ENCODE measurements at places on chromosomes 11 and 22. TPM values are rescaled to one million over a fixed set of nuclear protein-coding genes. Genes with fewer than 3 reads are reported as not detected.

- H3K36me3 ChIP-seq: no peaks in the 10 kb centered on the region
- H3K4me1 ChIP-seq: no peaks in the 10 kb centered on the region
- H3K4me3 ChIP-seq: no peak overlapping the region
- H3K27ac ChIP-seq: no peak overlapping the region
Observed at GRCh38 chr11:32297611-32298011, 137.7 kb downstream of the WT1 start.

- H3K4me1 ChIP-seq: no peaks in the 10 kb centered on the region
- no peak overlapping the region for H3K4me3 ChIP-seq
- no peak for DNase-seq
- H3K27ac ChIP-seq: no peak overlapping the region
- no peaks in the 10 kb centered on the region for H3K27me3 ChIP-seq
- H3K36me3 ChIP-seq: no peaks in the 10 kb centered on the region
Observed at GRCh38 chr11:79017811-79018210, 423.0 kb downstream of the TENM4 start.

- peaks cover 27% of the 10 kb centered on the region for H3K4me1 ChIP-seq
- H3K27ac ChIP-seq: peak overlapping the region; percentile 93
- peak overlapping the region; percentile 69 for H3K4me3 ChIP-seq
- H3K36me3 ChIP-seq: no peaks in the 10 kb centered on the region
- H3K27me3 ChIP-seq: no peaks in the 10 kb centered on the region
- no peak for DNase-seq
Observed at GRCh38 chr22:29388759-29389090, 355 bp upstream of the AP1B1 start.

DNA sequence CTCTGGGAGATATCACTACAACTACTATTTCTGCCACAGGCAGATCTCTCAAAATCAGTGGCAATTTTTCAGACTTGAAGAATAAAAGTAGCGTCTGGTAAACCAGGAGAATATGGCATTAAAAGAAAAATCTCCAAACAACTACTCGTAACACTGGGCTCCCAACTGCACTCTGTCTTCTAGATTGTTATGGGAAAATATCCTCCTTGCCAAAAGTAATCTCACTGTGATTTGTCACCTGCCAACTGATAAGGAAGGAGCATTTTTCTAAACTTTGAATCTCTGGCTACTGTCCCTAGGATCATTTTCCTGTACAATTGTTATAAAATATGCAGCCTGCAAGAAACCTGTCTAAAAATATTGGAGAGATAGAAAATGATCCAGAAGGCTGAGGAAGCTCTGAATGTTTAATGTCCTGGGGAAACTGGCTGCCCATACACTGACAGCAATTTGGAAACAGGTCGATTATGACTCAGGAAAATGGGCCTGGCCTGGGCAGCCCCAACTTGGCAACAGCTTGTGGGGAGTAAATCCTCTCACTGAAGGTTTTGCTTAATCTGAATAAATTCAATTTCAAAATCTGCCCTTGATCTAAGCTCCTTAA, 90.5 kb upstream of the DBX1 start:
- no peak overlapping the region for H3K4me3 ChIP-seq
- H3K36me3 ChIP-seq: no peaks in the 10 kb centered on the region
- no peak overlapping the region for H3K27ac ChIP-seq
- no peak for DNase-seq
- H3K4me1 ChIP-seq: peaks cover 5% of the 10 kb centered on the region

- H3K36me3 ChIP-seq: peaks cover 2% of the 10 kb centered on the region
- DNase-seq: no peak
- no peaks in the 10 kb centered on the region for H3K4me1 ChIP-seq
- no peak overlapping the region for H3K4me3 ChIP-seq
- no peak overlapping the region for H3K27ac ChIP-seq
Observed at GRCh38 chr11:18304745-18305144, 17.2 kb downstream of the HPS5 start.

- H3K36me3 ChIP-seq: no peaks in the 10 kb centered on the region
- no peak overlapping the region for H3K27ac ChIP-seq
- no peaks in the 10 kb centered on the region for H3K4me1 ChIP-seq
- H3K27me3 ChIP-seq: no peaks in the 10 kb centered on the region
- H3K4me3 ChIP-seq: no peak overlapping the region
Observed at GRCh38 chr22:25930788-25931310, 188.9 kb downstream of the MYO18B start.

GRCh38 chr22:17281026-17281425, 61.8 kb upstream of the ADA2 start:
- no peak overlapping the region for H3K4me3 ChIP-seq
- no peaks in the 10 kb centered on the region for H3K27me3 ChIP-seq
- no peak for DNase-seq
- no peak overlapping the region for H3K27ac ChIP-seq

DNA sequence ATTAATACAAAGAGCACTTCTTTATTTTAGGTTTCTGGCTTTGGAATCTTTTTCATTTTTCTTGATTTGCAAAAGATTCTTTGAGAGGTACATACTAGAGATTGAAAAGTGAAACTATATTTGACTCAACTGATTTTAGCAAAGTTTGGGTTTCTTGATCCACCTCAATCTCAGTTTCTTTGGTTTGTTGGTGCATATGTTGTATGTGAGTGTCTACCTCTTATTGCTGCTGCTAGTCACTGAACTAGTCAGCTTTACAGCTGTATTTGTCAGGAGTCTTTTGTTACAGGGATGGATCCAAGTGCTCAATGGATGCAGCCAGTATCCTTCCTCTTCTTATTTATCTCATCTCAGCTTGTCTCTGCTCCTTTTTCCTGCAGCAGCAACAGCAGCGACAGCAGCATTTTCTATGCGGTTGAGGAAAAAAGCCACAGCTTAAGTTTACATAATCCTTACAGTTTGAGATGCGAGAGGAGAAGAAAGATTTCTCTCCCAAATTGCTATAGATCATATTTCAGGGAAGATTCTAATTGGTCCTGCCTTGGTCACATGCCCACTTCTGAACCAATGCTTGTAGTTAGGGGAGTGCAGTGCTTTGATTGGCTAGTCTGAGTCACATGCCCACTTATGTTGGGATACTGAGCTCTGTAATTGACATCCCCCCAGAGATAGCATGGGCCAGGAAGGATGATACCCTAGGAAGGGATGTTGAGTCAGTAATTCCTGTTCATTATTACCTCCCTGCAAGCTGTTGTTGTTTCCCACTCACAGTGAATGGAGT, 10.0 kb upstream of the ZNRF3 start:
- H3K27ac ChIP-seq: no peak overlapping the region
- no peaks in the 10 kb centered on the region for H3K4me1 ChIP-seq
- H3K36me3 ChIP-seq: no peaks in the 10 kb centered on the region
- no peak overlapping the region for H3K4me3 ChIP-seq
- H3K27me3 ChIP-seq: no peaks in the 10 kb centered on the region
- no peak for DNase-seq

GRCh38 chr11:19987331-19987801, 172.9 kb downstream of the DBX1 start:
- H3K27me3 ChIP-seq: no peaks in the 10 kb centered on the region
- H3K27ac ChIP-seq: no peak overlapping the region
- no peak overlapping the region for H3K4me3 ChIP-seq
- peaks cover 6% of the 10 kb centered on the region for H3K4me1 ChIP-seq

- H3K4me3 ChIP-seq: no peak overlapping the region
- H3K27me3 ChIP-seq: peaks cover 2% of the 10 kb centered on the region
- H3K4me1 ChIP-seq: peaks cover 22% of the 10 kb centered on the region
- no peak overlapping the region for H3K27ac ChIP-seq
Observed at GRCh38 chr11:35622070-35622469, 3.8 kb downstream of the FJX1 start.

DNA sequence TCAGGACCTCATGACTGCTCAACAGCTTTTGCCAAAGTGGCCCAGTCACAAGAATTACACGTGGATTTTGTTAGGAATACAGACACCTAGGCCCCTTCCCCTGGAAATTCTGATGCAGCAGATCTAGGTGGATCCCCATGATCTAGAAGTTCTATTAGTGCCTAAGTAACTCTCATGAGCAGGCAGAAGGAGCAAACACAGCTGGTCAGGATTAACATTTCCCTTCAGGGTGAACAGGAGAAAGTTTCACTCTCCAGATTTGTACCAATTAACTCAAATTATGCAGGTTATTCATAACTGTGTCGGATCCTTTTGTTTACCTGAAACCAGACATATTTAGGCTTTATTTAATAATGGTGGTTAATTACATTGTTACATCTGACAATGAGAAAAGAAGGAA, 593.4 kb upstream of the ARHGAP42 start:
- H3K36me3 ChIP-seq: no peaks in the 10 kb centered on the region
- no peak for DNase-seq
- no peak overlapping the region for H3K27ac ChIP-seq
- no peaks in the 10 kb centered on the region for H3K4me1 ChIP-seq
- H3K4me3 ChIP-seq: no peak overlapping the region

GRCh38 chr11:61694602-61694939, 14.4 kb downstream of the DAGLA start:
- H3K4me3 ChIP-seq: no peak overlapping the region
- H3K36me3 ChIP-seq: no peaks in the 10 kb centered on the region
- H3K27ac ChIP-seq: peak overlapping the region; percentile 94
- H3K4me1 ChIP-seq: peaks cover 59% of the 10 kb centered on the region
- no peak for DNase-seq

DNA sequence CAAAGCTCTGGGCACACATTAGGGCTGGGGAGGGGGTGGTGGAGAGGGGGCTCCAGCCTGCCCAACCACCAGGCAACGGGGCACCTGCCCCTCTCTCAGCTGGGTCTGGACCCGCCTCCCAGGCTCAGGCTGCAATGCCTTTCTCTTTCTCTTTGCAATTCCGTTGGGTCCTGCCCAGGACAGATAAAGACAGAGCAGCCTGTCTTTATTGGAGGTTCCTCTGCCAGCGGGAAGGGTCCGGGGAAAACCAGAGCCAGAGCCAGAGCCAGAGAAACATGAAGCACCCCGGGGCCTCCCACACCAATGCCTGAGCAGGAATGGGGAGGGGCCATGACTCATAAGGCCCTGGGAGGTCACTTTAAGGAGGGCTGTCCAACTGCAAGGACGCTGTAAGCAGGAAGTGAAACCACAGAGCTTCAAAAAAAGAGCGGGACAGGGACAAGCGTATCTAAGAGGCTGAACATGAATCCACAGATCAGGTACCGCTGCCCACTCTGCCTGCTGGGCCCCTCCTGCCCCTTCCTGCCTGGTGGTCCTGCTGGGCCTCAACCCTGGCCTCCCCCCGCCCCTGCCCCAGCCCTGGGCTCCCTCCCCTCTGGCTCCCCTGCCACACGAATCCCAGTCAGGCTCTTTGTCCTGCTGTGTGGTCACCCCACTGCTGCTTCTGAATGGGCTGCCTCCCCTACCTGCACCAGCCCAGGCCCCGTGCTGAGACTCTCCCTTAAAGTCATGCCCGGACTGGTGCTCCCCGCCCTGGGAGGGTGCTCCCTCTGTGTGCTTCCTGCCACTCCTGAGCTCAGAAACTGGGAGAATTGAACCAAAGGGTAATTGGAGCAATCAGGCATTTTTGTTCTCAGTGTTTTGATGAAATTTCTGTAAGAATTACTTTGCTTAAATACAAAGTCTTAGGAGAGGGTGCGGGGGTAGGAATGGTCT, at the start of gene APOBEC3B:
TSS of gene APOBEC3B (plus strand) at position 356 of the 936 bp plus-strand sequence. CDS start at position 463, 107 bp downstream.
- no peak within 1 kb of the TSS for H3K27ac ChIP-seq
- H3K27me3 ChIP-seq: no peaks in the 10 kb centered on the region

- DNase-seq: peak; percentile 66
- peak overlapping the region; percentile 47 for H3K4me3 ChIP-seq
- peak overlapping the region; percentile 93 for H3K27ac ChIP-seq
- no peaks in the 10 kb centered on the region for H3K36me3 ChIP-seq
Observed at GRCh38 chr11:15968461-15969130, 387.8 kb downstream of the SOX6 start.

DNA sequence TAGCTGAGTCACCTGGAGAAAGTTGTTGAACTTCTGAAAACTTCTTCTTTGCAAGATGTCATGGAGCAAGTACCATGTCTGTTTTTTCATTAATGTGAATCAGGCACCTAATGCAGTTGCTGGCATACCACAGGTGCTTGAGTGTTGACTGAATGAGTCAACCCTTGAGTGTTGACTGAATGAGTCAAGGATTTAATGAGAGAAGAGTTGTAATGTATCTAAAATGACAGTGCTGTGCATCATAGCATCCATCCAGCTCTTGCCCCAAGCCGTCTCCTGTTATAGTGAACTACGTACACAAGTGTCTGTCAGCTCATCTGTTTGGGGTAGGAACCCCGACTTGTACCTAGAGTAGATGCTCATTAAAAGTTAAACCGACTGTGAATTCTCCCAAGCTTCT, 93.1 kb downstream of the CWC15 start:
- DNase-seq: no peak
- H3K27me3 ChIP-seq: no peaks in the 10 kb centered on the region
- no peak overlapping the region for H3K27ac ChIP-seq
- H3K4me3 ChIP-seq: no peak overlapping the region

- no peak for DNase-seq
- H3K36me3 ChIP-seq: no peaks in the 10 kb centered on the region
- H3K4me3 ChIP-seq: no peak overlapping the region
- H3K27ac ChIP-seq: no peak overlapping the region
Observed at GRCh38 chr11:108596701-108597100, 3.1 kb upstream of the EXPH5 start.

DNA sequence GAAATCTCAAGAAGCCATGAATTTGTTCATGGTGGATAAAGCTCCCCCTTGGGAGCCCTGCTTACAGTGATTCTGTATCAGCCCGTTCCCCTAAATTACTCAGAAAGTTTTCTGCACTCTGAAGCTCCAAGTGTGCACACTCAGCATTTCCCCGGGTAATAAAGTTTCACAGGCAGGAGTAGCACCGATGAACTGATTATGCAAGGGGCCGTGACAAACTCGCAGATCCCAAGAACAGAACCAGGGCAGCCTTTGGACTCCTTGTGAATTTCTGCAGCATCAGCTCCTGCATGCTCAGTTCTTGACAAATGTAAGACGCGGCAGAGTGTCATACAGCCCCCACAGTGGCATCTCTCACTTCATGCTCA, 73.5 kb downstream of the COMMD9 start:
- H3K27me3 ChIP-seq: no peaks in the 10 kb centered on the region
- H3K4me1 ChIP-seq: no peaks in the 10 kb centered on the region
- H3K36me3 ChIP-seq: no peaks in the 10 kb centered on the region
- H3K27ac ChIP-seq: no peak overlapping the region

GRCh38 chr11:35886759-35887158, 57.1 kb upstream of the LDLRAD3 start:
- H3K4me3 ChIP-seq: no peak overlapping the region
- H3K36me3 ChIP-seq: no peaks in the 10 kb centered on the region
- H3K4me1 ChIP-seq: no peaks in the 10 kb centered on the region
- H3K27ac ChIP-seq: no peak overlapping the region
- no peaks in the 10 kb centered on the region for H3K27me3 ChIP-seq

GRCh38 chr11:69721745-69722144, 17.9 kb upstream of the FGF19 start:
- peaks cover 48% of the 10 kb centered on the region for H3K27me3 ChIP-seq
- H3K36me3 ChIP-seq: no peaks in the 10 kb centered on the region
- H3K4me1 ChIP-seq: no peaks in the 10 kb centered on the region
- H3K4me3 ChIP-seq: no peak overlapping the region

The FADS1 gene
- 60.5 TPM for total RNA-seq

The KCTD14 gene
- total RNA-seq: not detected

The SLC22A9 gene
- total RNA-seq: not detected

The TENM4 gene
- 0.16 TPM for total RNA-seq

The TYR gene
- not detected for total RNA-seq

Data from gastrocnemius medialis (tissue), 4 donors.